Activated T-helper 2 cell treated with anti-CD3 and anti-CD28 coated beads, Interferon-gamma antibody, Interleukin-2, Interleukin-4, amounts not matched to agents 10 μg/mL and 5 μg/mL and 100 μg/mL, durations not matched to agents 14 hours and 24 hours and 36 hours (primary cell): ENCODE measurements at places on chromosomes 11 and 22. TPM values are rescaled to one million over a fixed set of nuclear protein-coding genes. Genes with fewer than 3 reads are reported as not detected.

The CHRM1 gene
- not detected in 2 replicates for total RNA-seq

The ALX4 gene
- total RNA-seq = not detected in 2 replicates

The DKK3 gene
- total RNA-seq = not detected in 2 replicates

The CDHR5 gene
- total RNA-seq = not detected in 2 replicates

The SYT9 gene
- total RNA-seq = not detected in 2 replicates

The OR5B21 gene
- total RNA-seq = 0.46 and 0.48 TPM in 2 replicates

The ACR gene
- not detected in 2 replicates for total RNA-seq

- H3K27me3 ChIP-seq = peaks cover 20% of the 10 kb centered on the region
- H3K4me1 ChIP-seq = no peaks in the 10 kb centered on the region
- H3K4me3 ChIP-seq = no peak overlapping the region
- DNase-seq = no peak
- H3K27ac ChIP-seq = no peak overlapping the region
Measured at GRCh38 chr22:48573766-48574165, 1253.9 kb downstream of the BRD1 start.

DNA sequence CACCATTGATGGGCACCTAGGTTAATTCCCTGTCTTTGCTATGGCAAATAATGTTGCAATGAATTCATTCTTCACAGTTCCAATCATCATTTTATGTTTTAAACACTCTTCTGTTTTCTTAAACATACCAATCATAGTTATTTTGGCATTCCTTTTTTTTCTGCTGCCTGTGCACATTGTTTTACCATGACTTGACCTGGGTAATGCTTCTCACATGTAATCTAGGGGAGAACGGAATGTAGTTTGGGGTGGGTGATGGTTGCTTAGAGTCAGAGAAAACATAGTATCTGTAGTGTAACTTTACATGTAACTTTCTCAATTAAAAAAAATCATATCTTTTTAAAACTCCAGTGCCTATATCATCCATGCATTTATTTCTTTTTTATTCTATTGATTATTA is 1945.3 kb upstream of the RAG2 start:
- H3K27ac ChIP-seq = no peak overlapping the region
- H3K36me3 ChIP-seq = no peaks in the 10 kb centered on the region
- H3K4me3 ChIP-seq = no peak overlapping the region
- no peaks in the 10 kb centered on the region for H3K4me1 ChIP-seq

DNA sequence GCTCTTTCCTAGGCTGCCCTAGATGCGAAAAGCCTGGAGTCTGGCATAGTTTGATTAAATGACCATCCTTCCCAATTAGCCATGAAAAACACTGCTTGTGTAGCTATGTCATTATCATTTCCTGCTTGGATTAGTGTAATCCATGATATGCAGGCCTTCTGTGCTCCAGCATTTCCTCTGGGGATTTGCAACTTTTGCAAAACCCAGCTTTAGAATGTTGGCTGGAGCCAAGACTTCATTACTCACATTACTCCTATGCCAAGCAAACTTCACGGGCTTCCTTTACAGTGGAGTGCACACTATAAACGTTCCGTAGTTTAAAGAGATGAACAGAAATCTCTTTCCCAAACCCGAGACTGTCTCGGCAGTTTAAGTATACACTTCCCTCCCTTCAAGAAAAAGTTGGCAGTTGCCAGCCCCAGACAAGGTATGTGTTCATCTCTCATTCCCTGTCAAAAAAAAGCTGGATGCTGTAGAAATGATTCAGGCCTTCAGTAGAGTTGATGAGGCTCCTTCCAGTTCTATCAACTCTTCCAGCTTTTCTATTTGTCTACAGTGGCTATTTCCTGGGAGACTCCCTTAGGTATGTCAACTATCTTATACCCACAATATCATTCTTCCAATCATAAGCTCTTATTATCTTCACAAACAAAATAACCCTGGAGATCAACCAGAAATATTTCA is 180.0 kb downstream of the MAML2 start:
- H3K27me3 ChIP-seq = no peaks in the 10 kb centered on the region
- DNase-seq = no peak
- no peak overlapping the region for H3K4me3 ChIP-seq
- no peak overlapping the region for H3K27ac ChIP-seq
- H3K4me1 ChIP-seq = peaks cover 31% of the 10 kb centered on the region

DNA sequence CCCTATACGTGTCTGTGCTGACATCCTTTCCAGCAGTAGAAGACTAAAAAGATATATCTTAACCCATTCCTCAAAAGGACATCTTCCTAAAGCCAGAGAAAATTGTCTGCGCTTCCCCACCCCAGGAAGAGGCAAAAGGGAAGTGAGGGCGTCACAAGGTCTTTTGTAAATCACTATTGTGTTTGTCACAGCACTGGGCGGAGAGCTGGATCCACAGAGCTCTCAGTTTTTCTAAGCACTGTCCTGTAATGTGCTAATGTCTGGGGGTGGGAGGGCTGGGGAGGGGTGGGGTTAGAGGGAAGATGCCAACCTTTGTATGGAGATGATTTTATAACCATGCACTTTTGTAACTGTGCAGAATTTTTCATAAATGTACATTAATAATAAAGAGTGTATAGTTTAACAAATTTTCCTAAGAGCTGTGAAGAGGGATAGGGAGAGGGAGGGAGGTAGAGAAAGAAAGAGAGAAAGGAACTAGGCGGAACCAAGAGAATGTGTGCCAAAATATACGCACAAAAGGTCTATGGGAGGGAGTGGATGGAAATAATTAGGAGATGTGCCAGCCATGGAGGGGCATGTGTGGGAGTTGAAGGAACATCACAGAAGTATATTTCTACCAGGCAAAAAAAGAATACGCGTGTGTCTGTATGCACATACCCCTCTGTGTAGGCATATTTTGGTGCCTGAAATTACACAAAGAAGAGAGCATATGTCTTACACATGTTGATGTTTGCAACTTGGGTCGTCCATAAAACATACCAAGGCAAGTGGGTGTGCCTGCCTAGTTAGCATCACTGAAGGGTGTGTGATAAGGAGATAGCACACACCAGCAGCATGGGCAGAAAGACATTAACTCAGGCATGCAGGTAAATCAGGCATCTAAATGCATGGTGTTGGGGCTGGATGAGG is 9.8 kb downstream of the LRRC55 start:
- H3K36me3 ChIP-seq = no peaks in the 10 kb centered on the region
- no peak overlapping the region for H3K27ac ChIP-seq
- peaks cover 2% of the 10 kb centered on the region for H3K27me3 ChIP-seq
- H3K4me3 ChIP-seq = no peak overlapping the region
- DNase-seq = no peak

- H3K4me3 ChIP-seq = no peak overlapping the region
- H3K4me1 ChIP-seq = no peaks in the 10 kb centered on the region
- DNase-seq = no peak
- H3K27ac ChIP-seq = no peak overlapping the region
- no peaks in the 10 kb centered on the region for H3K36me3 ChIP-seq
Measured at GRCh38 chr22:32517488-32517887, 42.9 kb downstream of the FBXO7 start.

GRCh38 chr11:112453601-112454577 is 193.2 kb upstream of the PLET1 start:
- H3K4me3 ChIP-seq = no peak overlapping the region
- peaks cover 5% of the 10 kb centered on the region for H3K4me1 ChIP-seq
- no peaks in the 10 kb centered on the region for H3K36me3 ChIP-seq

GRCh38 chr11:837189-837989 is 4.6 kb downstream of the CD151 start:
- H3K27me3 ChIP-seq = no peaks in the 10 kb centered on the region
- peaks cover 15% of the 10 kb centered on the region for H3K4me1 ChIP-seq
- peaks cover 25% of the 10 kb centered on the region for H3K36me3 ChIP-seq
- no peak overlapping the region for H3K27ac ChIP-seq

DNA sequence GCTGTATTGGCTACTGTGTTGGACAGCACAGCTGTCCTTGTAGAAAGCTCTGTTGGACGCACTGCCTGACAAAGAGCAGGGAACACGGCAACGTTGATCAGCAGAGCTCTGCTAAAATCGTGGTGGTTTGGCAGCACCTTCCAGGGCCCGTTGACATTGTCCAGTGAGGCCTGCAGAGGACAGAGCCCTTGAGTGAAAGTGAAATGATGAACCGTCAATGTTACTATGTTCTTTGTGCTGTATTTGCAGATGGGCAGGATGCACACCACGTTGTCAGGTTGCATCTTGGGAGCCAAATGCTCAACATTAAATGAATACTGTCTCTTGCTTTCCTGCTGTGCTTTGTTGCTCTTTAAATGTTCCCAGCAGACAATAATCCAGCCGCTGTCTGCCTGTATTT is 69.7 kb downstream of the NELL1 start:
- DNase-seq = no peak
- no peaks in the 10 kb centered on the region for H3K27me3 ChIP-seq
- H3K36me3 ChIP-seq = no peaks in the 10 kb centered on the region
- H3K4me1 ChIP-seq = no peaks in the 10 kb centered on the region
- H3K4me3 ChIP-seq = no peak overlapping the region

DNA sequence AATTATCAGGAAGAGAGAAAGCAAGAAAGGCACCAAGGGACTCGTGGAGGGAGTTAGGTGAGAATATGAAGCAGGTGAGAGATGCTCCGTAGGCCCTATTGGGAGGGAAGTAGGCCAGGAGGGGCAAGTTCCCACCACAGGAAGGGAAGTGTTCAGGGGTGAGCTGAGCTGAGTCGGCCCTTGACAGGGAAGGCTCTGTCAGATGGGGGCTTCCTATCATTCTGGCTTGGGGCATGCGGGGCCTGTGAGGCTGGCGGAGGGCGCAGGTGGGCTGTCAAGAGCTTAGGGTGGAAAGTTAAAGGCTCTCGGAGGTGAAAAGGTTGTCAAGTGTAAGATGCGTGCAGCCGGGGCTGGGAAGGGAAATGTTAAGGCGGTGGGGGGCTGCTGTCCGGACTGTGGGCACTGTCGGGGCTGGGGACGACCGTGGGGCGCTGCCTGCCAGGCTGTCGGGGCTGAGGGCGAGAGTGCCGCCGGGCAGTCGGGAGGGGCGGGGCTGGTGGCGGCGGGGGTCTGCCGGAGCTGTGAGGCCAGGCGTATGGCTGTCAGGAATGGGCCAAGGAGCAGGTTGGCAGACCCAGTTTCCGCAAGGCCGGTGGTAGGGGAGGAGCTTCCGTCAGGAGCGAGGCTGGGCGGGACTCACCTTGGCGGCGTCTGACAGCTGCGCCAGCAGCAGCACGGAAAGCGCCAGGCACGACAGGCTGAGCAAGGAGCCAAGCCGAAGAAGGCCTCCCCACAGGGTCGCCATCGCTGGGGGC is 496 bp downstream of the TMEM9B start:
- peak; percentile 78 for DNase-seq
- H3K36me3 ChIP-seq = no peaks in the 10 kb centered on the region
- H3K4me1 ChIP-seq = peaks cover 32% of the 10 kb centered on the region
- no peaks in the 10 kb centered on the region for H3K27me3 ChIP-seq
- peak overlapping the region; percentile 95 for H3K4me3 ChIP-seq

GRCh38 chr11:66868726-66869566 is 12.1 kb downstream of the LRFN4 start:
- peak; percentile 69 for DNase-seq
- H3K27ac ChIP-seq = no peak overlapping the region
- H3K36me3 ChIP-seq = no peaks in the 10 kb centered on the region

- no peaks in the 10 kb centered on the region for H3K36me3 ChIP-seq
- H3K4me1 ChIP-seq = no peaks in the 10 kb centered on the region
- DNase-seq = no peak
- H3K4me3 ChIP-seq = no peak overlapping the region
- H3K27ac ChIP-seq = no peak overlapping the region
- H3K27me3 ChIP-seq = peaks cover 11% of the 10 kb centered on the region
Measured at GRCh38 chr22:35930933-35931332, 97.7 kb downstream of the RBFOX2 start.

GRCh38 chr11:89487016-89487415 is 4.2 kb downstream of the NOX4 start:
- no peak overlapping the region for H3K4me3 ChIP-seq
- no peaks in the 10 kb centered on the region for H3K36me3 ChIP-seq
- peaks cover 21% of the 10 kb centered on the region for H3K27me3 ChIP-seq

DNA sequence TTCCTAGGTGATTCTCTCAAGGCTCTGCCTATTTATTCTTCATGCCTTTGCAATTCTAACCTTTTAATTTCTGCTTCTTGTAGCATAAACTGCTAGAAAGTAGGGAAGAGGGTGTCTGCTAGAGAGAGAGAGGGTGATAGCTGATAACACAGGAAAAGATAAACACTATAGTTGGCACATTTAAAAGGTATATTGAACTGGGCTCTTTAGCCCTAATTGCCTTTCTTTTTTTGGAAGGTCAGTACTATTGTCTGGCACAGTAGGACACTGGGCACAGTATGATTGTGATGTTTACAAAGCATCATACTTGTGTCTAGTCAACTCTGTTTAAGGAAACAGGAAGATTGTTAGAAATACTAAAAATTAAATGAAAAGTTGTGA is 33.3 kb downstream of the TEAD1 start:
- H3K27me3 ChIP-seq = peaks cover 44% of the 10 kb centered on the region
- H3K4me3 ChIP-seq = no peak overlapping the region
- H3K27ac ChIP-seq = no peak overlapping the region
- H3K4me1 ChIP-seq = no peaks in the 10 kb centered on the region

DNA sequence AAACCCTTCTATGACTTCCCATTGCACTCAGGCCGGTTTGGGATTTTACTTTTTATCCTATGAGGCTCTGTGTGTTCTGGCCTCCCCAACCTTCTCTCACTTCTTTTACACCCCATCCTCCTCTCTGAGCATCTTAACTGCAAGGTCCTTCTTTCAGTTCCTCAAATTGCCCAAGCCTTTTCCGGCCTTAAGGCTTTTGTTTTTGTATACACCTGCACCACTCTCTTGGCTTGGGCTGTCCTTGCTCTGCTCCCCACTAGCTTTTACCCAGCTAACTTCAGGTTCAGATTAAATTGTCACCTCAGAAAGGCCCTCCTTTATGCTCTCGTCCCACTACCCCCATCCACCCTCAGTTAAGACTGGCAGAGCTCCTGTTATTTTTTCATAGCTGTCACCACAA is 55.5 kb downstream of the FAM83F start:
- no peaks in the 10 kb centered on the region for H3K27me3 ChIP-seq
- peak overlapping the region; percentile 18 for H3K27ac ChIP-seq
- H3K4me3 ChIP-seq = no peak overlapping the region
- DNase-seq = no peak
- peaks cover 46% of the 10 kb centered on the region for H3K4me1 ChIP-seq
- H3K36me3 ChIP-seq = no peaks in the 10 kb centered on the region

DNA sequence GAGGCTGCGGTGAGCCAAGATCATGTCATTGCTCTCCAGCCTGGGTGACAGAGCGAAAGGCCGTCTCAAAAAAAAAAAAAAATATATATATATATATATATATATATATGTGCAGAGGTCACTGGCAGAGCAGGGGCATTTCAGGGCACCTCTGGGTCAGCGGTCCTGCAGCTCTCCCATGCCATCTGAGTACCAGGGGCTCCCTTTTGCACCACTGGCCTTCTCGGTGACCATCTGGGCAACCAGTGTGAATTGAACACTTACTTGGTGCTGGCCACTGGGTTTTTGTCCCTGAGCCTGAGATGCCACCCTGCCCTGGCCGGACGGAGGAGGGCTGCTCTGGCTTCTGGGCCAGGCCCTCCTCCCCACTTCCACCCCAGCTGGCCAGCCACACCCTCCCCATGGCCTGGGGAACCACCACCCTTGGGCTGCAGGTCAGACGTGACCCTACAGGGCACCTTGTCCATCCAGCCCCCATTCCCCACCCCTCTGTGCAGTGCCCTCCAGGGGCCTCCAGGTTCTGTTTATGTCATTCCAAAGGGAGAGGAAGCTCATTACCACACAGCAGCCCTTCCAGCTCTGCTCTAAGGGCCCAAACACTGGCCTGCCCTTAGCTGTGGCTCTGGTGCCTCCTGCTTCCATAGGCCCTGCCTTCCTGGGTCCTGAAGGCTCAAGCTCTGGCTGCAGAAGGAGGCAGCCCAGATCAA is 10.3 kb downstream of the MAPK8IP1 start:
- no peak overlapping the region for H3K4me3 ChIP-seq
- peaks cover 15% of the 10 kb centered on the region for H3K27me3 ChIP-seq
- H3K27ac ChIP-seq = no peak overlapping the region
- H3K4me1 ChIP-seq = no peaks in the 10 kb centered on the region
